ENCODE measurements at places on chromosomes 7 and 10. TPM values are rescaled to one million over a fixed set of nuclear protein-coding genes. Genes with fewer than 3 reads are reported as not detected.
A peak's percentile ranks its signal among the peaks of the same experiment; 100 is the strongest.

DNA sequence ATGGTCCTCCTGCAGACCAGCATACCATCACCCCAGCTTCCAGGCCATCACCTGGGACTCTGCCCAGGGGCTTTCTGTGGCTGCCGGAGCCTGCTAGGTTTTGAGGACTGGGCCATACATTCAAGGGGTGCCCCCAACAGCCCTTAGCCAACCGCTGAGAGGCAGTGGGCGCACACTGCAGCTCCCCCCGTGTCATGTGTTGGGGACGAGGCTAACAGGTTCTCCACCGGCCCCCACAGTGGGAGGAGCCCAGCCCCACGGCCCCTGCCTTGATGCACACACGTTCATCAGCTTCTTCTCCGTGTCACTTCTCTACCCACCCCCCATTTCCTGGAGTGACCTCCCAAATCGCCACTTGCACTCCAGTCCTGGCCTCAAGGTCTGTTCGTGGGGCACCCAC lies 543.2 kb upstream of the FOXK1 start:
- DNase-seq: no peak

Gene PRSS1
- 4.0 TPM for total RNA-seq

DNA sequence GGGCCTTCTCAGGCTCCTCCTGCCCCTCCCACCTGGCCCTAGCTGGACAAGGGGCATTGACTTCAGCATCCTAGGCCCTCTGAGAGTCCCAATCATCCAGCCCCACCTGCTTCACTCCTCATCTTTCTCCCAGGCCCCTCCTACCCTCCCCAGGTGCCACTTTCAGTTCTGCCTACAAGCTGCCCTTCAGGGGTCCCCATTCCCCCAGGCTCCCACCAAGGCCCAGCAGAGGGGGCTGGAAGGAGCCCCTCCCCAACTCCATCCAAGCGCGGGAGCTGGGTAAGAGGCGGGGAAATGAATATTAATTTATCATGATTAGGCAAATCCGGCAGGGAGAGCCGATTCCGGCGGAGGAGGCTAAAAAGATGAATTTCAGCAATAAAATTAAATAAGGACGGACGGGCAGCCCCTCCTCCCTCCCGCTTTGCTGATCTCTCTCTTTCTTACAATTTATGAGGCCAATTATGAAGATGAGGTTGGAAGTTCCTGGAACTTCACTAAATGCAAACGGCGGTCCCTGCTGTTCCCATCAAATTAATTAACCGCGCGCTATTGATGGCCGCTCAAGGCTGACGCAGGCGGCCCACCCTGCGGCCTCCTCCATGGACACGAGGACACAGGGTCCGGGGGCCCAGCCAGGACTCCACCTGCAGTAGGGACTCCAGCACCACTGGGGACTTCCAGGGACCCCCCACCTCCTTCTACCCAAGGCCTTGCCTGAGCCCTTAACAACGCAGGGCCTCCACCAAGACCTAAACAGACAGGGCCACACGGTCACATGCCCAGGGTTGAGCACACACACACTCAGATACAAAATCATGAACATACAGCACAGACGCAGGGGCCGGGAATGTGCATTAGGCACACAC lies 13.9 kb downstream of the POLL start:
- DNase-seq: no peak

DNA sequence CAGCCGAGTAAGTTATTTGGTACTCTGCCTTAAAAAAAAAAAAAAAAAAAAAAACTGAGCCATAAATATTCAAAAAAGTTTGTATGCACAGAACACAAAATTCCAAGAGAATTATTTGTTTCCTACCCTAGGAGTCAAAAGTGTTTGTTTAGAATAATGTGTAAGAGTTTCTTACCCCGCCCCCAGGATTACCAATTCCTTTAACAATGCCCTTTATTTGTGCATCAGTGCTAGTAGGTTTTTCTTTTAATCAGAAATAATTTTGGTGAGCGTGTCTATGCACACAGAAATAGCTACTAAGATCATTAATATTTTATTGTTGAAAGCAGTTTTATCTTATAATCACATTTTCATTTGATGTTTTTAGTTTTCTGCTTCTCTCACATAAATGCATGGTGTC lies 374.6 kb downstream of the DPP6 start:
- no peak for DNase-seq

- DNase-seq: no peak
Observed at GRCh38 chr10:7817984-7818294, 366 bp upstream of the TAF3 start.

- DNase-seq: no peak
Observed at GRCh38 chr10:78510566-78511323, 477.1 kb downstream of the RPS24 start.

GRCh38 chr10:123704812-123705211 lies 38.7 kb downstream of the GPR26 start:
- no peak for DNase-seq

GRCh38 chr7:131753620-131754222 lies 197.3 kb upstream of the PODXL start:
- DNase-seq: no peak

Gene AP3M1
- total RNA-seq: 28.3 TPM

DNA sequence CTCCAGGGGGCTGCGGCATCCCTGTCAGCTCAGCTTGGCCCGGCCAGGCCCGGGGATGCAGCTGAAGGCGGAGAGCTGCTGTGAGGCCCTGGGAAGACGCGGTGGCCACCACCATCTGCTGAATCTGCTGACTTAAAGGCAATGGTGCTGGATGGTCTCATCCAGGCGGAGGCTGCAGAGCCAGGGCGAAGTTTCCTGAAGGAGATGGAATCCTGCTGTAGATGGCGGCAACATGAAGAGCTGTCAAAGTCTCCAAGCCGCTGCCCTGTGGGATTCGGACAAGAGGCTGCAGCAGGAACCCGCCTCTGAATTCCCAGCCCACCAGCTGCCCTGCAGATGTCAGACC lies 200.1 kb downstream of the PTPRN2 start:
- no peak for DNase-seq

GRCh38 chr7:25726781-25727311 lies 425.2 kb upstream of the NFE2L3 start:
- no peak for DNase-seq

GRCh38 chr10:92702301-92702916 lies 12.7 kb downstream of the HHEX start:
- no peak for DNase-seq

DNA sequence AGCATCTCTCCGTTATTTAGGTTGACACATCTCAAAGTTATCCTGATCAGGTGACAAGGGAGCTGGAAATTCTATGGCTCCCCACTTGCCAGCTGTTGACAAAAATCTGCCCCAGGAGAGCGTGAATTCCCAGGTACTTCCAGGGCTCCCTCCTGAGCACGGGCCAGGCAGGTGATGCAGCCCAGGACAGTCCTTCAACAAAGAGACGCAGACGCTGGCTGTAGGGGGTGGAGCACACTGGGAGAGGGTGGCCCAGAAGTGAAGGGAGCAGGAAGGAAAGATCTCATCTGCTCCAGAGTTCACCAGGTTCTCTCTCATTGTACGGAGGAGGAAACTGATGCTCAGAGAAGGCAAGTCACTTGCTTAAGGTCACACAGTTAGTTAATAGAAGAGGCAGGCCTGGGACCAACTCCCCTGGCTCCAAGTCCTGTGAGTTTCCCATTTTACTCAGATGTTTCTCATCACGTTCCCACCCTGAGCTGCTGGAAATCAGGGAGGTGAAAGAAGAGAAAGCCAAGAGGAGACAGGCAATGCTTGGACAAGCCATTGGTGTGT lies 41.0 kb upstream of the CHST3 start:
- DNase-seq: no peak

DNA sequence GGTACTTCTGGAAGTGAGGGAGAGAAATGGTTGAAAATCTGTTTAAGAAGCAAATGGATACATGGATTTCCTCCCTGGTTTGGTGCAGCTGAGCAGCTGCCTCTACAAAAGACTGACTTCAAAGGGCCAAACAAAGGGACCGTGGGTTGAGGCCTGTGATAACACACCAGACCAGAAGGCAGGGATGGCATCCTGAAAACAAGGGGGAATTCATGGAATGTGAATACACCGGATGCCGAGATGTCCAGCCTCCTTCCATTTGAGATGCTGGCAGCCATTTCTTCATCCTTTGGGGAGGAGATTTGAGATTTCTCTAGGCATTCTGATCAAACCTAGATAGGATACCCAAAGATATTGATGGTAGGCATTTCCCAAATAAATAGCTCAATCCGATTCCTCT lies 36.9 kb downstream of the TAF3 start:
- DNase-seq: no peak

GRCh38 chr10:84202349-84202748 lies 8.0 kb downstream of the CDHR1 start:
- no peak for DNase-seq

DNA sequence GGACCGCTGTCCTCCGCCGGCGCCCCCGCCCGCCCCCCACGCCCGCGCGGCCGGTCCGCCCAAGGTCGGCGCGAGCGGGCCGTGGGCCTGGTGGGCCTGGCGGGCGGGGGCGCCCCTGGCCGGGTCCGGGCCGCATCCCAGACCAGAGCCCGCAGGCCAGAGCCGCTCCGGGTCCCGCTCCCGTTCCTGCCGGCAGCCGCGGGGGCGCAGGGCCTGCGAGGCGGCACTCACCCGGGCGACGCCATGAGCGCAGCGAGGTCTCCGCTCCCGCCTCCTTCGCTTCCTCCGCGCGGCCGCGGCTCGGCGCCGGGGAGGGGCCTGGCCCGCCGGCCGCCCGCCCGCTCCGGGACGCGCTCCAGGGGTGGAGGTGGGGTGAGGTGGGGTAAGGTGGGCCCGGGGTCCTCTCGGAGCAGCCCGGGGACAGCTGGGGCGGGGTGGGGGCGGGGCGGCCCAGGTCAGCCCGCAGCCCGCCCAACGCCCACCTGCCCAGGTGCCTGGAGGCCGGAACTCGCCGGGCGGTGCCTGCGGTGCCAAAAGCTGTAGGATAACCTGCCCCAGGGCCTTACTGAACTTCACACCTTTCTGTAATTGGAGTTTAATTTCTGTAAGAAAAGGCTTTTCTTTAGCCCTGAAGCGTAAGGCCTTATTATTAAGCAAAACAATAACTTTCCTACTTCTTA lies at the start of gene URGCP:
TSS of gene URGCP (minus strand) at position 266 of the 680 bp plus-strand sequence. CDS start at position 245, 21 bp downstream.
- peak; percentile 72 for DNase-seq

Gene CPVL
- total RNA-seq: 4.7 TPM

Gene CYTH3
- 13.2 TPM for total RNA-seq

Gene TUBAL3
- total RNA-seq: 38.6 TPM

DNA sequence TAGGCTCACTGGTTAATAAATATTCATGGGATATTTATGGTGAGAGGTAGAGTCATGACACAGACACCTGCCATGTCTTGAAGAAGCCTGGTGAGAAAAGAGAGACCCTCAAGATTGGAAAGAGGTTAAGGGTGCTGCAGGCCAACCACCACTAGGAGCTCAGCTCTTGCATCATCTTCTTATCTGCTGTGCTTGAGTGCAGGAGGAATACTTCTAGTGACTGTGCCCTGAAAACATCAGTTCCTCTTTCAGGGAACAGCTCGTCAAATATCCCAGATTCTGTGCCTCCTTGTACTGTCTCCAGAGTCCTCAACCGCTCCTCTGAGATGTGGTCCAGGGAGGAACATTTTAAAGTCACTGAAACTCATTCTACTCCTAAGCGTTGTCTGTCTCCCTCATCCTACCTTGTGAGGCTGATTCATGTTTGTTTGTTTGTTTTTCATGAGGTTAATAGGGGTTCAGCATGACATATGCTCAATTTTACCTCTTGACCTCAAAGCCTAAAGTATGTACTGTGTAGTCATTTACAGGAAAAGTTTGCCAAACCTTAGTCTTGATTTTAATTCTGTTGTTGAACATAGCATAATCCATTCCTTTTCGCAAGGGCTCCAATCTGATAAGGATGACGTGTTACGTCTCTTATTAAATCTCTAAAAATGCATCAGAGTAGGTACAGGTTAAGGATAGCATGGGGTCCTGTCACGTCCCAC lies 293.1 kb downstream of the C7orf25 start:
- DNase-seq: no peak

- DNase-seq: no peak
Observed at GRCh38 chr7:38321515-38321944, 48.1 kb upstream of the TARP start.

DNA sequence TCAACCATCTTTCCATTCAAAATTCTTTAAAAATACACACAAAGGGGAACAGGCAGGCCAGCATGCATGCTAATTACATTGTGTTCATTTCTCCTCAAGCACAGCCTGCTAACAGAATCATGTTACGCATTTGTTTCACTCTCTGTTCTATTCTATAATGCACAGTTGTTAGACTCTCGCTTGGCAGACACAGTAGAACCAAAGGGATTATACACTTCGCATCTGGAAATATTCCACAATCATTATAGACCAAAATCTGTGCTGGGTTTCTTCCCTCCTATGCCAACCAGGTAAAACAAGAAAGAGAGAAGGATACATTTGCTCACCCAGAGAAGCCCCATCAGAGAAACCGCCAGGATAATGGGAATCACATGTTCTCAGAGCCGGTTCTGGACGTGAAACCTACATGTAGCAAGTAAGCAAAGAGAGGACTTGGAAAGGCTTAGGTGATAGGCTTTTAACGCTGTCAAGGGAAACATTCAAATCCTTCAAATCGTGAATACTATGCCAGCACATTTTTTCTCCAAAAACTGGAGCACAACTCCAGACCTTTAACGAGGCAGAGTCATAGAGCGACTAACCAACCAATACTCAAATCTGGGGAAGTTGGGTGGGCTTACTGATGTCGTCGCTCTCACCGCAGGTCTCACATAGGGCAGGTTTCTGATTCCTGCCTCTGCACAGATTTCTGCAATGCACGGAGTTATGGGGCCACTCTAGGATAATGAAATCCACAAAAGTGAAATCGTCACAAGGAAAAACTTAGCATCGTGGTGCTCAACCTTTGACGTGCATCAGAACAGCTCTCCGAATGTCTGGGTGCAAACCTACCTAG lies 380.5 kb upstream of the AUTS2 start:
- no peak for DNase-seq

DNA sequence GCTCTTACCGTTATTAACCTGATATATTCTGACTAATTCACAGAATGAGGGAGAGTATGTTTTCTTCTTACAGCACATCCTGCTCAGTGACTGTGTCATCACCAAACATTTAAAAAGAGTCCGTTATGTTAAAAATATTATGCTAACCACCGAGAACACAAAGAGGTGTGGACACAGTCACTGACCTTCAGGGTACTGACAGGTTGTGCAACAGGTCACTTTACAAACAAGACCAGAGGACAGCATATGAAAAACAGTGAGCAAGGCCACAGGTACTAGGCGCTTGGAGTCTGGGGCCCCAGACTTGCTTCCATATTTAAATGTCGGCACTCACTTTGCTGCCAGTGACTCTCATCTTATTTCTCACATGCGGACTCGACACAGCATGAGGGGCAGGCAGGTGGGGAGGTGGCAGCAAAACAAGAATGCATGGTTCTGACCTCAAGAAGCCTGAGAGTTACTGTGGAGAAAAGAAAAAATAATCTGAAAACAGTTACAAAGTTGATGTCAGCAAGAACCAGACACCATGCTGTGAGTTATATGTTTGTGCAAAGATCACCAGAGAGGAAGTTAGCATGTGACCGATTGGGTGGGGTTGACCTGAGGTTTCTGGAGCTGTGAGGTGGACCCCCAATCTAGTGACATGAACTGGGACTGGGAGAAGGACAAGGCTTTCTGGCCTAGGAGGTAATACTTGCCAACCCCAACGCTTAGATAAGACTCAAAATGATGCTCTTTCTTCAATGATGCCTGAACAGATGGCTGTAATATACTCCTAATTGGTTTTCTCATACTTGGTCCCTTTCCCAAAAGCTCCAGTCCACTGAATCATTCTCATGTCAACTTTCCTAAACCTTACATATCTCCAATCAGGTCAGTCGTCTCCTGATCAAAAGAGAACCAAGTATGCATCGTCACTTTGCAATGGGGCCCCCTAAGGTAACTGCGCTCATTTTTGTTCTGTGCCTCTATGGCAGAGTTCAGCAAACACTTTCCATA lies 102.4 kb downstream of the HIPK2 start:
- DNase-seq: no peak

Data from left colon (tissue), 2 donors.